ENCODE measurements at places on chromosomes 12 and 14.

DNA sequence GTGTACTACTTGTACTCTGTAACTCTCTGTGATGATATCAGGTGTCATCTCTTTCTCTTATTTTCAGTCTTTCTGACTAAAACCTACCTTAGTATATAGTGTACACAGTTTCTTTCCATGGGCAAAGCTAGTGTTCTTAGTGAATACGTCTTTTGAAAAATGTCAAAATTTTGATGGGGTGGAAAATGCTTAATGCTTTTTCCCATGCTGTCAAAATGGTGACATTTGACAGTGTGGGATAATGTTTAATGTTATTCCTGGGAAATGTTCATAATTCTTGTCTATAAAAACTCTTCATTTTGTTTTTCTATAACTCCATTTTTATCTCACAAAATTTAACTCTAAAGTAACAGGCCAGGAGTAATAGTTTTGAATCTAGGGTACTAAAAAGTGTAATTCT, 742.7 kb upstream of the FOXG1 start:
- DNase-seq, result no peak

- DNase-seq, result no peak
These were observed 144.5 kb upstream of the SLC38A2 start for GRCh38 chr12:46516933-46517578.

- DNase-seq, result no peak
These were observed 36.5 kb downstream of the TRIM9 start for GRCh38 chr14:51058382-51058781.

- DNase-seq, result no peak
These were observed 244.6 kb downstream of the SLC41A2 start for GRCh38 chr12:104713444-104713843.

GRCh38 chr12:101468948-101469347, 6.2 kb upstream of the SPIC start:
- DNase-seq, result no peak

DNA sequence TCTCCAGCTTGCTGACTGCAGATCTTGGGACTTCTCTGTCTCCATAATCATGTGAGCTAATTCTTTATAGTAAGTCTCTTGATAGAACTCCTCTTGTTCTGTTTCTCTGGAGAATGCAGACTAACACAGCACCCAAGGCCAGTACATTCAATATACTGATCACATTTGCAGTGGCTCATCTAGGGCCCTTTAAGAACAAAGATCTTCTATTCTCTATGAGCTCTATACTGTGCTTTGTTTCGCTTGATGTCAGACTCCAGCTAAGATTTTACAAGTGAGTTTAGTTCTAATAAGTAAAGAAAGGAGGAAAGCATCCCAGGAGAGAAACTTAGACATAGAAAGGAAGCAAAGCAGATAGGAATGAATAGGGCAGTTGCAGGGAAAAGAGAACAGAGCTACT, 69.3 kb upstream of the TMPO start:
- no peak for DNase-seq

All from activated T-cell treated with anti-CD3 and anti-CD28 coated beads, Interleukin-2, amount 50 U/mL, for 1 hour (primary cell).